Testis (tissue), 5 donors: ENCODE measurements at places on chromosomes 3 and 15. TPM values are rescaled to one million over a fixed set of nuclear protein-coding genes. Genes with fewer than 3 reads are reported as not detected.

DNA sequence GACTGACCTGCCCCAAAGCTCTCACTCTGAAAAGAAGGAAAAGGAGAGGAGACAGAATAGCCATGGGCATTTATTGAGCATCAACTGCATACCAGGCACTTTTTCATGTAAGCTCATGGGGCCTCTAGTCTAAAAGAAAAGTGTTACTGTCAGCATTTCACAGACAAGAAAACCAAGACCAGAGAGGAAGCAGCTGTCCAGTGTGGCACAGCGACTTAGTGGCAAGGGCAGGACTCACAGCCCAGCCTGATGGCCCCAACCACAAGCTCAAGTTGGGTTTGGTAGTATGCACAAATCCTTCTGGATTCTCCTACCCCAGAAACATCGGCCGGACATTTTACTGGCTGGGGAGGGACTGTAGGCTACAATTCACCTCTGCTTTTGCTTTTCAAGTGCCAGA, 5.8 kb downstream of the EFCC1 start:
- no peak for DNase-seq

GRCh38 chr3:52203701-52204100, 5.7 kb downstream of the ALAS1 start:
- no peak for DNase-seq

GRCh38 chr15:65663521-65663920, 41.8 kb downstream of the SLC24A1 start:
- no peak for DNase-seq

DNA sequence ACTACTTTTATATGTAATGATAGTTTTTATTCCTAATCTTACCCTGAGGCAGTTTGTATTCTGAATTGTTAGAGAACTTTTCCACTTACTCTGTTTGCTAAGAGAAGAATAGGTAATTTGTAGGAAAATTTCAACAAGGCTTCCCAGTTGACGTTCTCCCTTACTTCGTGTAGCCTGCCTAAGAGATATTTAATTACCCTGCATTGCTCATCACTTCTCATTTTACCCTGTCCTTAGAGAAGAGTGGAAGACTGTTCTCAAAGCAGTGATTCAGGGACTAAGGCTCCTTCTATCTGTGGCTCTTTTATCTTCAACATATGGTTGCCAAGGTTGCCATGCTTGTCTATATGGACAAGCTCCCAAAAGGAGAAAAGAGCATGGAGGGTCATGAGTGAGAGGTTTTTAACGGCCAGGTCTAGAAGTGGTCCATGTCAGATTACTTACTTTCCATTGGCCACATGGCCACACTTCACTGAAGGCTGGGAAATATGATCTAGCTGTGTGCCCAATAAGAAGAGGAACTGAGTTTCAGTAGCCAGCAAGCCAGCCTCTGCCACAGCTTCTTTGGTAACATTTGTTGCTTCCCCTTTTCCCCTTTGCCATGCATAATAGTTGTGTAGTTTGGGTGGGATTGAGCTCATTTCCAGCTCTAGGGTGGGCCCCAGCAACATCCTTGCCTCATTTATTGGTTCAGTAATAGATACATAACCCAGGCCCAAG, 22.1 kb downstream of the PDE8A start:
- no peak for DNase-seq

DNA sequence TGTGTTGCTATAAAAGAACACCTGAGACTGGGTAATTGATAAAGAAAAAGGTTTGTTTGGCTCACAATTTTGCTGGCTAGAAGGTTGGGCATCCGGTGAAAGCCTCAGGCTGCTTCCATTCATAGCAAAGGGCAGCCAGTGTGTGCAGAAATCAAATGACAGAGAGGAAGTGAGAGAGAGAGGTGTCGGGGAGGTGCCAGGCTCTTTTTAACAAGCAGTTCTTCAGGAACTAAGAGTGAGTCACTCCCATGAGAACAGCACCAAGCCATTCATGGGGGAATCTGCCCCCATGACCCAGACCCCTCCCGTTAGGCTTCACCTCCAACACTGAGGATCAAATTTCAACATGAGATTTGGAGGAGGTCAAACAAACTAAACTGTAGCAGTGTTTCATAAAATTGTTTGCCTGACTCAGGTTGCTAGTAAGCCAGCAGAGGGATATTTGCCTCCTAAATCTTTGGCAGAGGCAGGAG, 4.5 kb upstream of the PARP15 start:
- no peak for DNase-seq

GRCh38 chr3:133192967-133193366, 154.8 kb downstream of the TMEM108 start:
- no peak for DNase-seq

Gene COL6A5
- 2.6 TPM for polyA plus RNA-seq

Gene MAPKBP1
- 76.2 TPM for polyA plus RNA-seq

Gene HTR3E
- polyA plus RNA-seq = not detected

Gene ATP8B4
- polyA plus RNA-seq = 2.5 TPM

Gene CTDSPL
- polyA plus RNA-seq = 24.4 TPM

Gene SI
- polyA plus RNA-seq = 2.9 TPM

Gene SCN11A
- polyA plus RNA-seq = 1.8 TPM
